HFF-Myc (cell line): ENCODE measurements at places on chromosomes 3 and 15.

DNA sequence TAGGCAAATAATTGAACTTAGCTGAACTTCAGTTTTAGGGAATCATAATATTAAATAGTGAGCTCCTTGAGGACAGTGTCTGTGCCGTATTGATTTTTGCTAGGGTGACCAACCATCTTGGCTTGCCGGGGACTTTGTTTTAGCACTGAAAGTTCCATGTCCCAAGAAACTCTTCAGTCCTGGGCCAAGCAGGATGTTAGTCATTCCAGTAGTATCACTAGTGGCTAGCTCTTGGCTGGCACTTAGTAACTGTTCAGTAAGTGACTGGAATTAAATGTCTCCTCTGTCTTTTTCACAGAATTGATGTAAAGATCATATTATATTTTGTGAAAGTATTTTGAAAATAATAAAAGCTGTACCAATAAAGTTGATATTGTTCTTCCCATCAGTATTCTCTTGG, 42.3 kb downstream of the RSRC1 start:
- DNase-seq = no peak

DNA sequence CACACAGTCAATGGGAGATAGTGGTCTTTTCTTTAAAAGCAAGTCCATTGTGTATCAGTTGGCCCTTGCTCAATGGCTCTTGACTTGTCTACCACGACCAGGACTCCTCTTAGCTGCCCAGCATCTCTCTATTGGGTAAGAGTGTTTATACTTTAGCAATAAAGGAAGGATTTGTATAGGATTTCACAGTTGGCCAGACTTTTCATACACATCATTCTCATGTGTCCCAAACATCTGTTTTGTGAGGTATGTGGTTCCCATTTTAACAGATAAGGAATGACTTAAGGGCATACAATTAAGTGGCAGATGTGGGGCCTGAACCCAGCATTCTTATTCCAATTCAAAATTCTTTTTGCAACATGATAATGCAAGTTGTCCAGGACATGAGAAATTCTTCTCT, 191.5 kb downstream of the CHST2 start:
- DNase-seq = no peak

- DNase-seq = no peak
These were observed 38.7 kb downstream of the RAB27A start for GRCh38 chr15:55250941-55251340.

GRCh38 chr3:127630811-127631714, 2.1 kb downstream of the PODXL2 start:
- no peak for DNase-seq

- DNase-seq = no peak
These were observed 68.4 kb downstream of the MGLL start for GRCh38 chr3:127753898-127754410.

GRCh38 chr15:44482090-44482489, 54.7 kb downstream of the CTDSPL2 start:
- no peak for DNase-seq

DNA sequence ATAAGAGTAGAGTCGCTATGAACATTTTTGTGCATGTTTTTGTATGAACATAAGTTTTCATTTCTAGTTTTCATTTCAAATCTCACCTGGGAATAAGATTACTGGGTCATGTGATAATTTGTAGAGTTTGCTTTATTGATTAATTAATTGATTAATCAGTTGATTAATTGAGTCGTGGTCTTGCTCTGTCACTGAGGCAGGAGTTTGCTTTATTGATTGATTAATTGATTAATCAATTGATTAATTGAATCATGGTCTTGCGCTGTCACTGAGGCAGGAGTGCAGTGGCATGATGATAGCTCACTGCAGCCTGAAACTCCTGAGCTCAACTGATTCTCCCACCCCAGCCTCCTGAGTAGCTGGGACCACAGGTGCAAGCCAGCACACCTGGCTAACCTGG, 111.6 kb downstream of the TCF12 start:
- DNase-seq = no peak

GRCh38 chr3:194187233-194187944, 51.4 kb downstream of the HES1 start:
- no peak for DNase-seq

- DNase-seq = no peak
These were observed 67.9 kb downstream of the UNC13C start for GRCh38 chr15:54046093-54046492.

- DNase-seq = no peak
These were observed 7.3 kb downstream of the B3GNT5 start for GRCh38 chr3:183260167-183260904.

- DNase-seq = no peak
These were observed 85.0 kb downstream of the CLSTN2 start for GRCh38 chr3:140019946-140020345.

DNA sequence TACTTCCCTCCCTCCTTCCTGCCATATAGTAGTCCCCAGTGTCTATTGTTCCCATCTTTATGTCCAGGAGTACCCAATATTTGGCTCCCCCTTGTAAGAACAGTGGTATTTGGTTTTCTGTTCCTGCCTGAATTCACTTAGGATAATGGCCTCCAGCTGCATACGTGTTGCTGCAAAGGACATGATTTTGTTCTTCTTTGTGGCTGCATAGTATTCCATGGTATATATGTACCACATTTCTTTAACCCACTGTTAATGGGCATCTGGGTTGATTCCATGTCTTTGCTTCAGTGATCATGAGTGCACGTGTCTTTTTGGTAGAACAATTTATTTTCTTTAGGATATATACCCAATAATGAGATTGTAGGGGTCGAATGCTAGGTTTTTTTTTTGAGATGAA, 19.3 kb downstream of the SPRED1 start:
- DNase-seq = no peak

DNA sequence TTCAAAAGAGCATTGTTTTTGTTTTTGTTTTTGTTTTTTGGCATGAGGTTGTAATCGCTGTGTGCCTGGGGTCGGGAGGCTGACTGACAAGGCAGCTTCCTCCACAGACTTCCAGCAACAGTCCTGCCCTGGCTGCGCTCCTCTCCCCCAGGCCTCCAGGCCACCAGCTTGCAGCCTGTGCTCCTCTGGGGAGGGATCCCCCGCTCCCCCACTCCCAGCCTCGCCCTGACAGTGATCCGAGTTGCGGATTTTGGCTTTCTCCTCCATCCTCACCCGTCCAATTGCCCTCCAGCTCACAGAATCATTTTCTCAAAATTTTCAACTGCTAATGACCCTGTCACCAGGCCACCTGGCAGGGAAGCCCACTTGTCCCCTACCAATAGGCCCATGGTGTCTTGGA, 36.5 kb upstream of the PCSK6 start:
- no peak for DNase-seq

GRCh38 chr3:195828762-195829161, 17.0 kb upstream of the MUC4 start:
- DNase-seq = no peak

DNA sequence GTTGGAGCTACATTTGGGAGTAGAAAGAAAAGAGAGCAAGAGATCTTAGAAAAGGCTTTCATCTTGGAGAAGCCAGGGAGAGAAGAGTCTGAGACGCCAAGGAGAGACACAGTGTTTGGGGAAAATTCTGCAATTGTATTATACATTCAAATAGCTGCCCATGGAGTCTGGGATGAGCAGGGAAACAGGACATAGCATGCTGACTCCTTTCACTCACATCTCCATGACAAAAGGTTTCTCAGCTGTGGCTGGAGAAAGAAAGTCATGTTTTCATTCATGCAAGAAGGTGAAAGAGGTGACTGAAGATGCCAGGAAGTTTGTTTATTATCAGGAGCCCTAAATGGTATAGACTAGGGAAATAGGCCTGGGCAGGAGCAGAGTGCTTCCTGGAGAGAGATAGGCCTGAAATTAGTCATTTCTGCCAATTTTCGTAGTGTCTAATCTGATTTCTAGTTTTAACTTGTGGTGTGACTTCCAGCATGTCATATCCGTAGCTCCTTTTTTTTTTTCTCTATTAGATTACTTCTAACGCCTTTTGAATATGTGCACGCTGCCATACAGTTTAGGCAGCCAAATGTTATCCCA, 34.1 kb downstream of the ACP3 start:
- DNase-seq = no peak

DNA sequence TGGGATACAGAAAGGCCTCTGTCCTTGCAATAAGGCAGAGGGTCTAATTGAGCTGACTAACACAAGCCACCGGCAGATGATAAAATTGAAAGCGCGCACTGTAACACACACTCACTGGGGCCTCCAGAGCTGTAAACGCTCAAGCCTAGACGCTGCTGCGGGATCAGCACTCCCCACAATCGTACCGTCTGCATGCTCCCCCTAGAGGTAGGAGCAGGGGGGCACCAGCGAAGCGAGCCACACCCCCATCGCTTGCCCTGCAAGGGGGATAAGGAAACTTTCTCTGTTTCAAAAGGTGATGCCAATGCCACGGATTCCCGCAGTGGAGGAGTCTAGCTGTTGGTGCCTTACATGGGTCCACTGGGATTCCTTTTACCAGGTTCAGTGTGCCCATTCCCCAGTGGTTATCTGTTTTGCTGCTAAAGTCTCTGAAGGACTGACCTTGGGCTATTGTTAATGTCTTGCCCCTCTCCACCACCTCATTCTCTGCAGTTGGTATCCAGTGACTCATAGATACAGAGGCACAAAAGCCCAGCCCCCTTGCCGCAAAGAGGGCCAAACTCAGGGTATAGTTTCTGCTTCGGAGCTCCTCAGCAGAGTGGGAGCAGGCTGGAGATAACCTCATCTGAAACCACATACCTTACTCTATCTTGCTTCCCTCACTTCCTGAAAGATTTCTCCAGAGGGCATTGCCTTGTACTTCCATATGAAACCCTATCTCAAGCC, 139.3 kb upstream of the KBTBD8 start:
- no peak for DNase-seq

- peak; percentile 35 for DNase-seq
These were observed 93.4 kb upstream of the CTDSPL start for GRCh38 chr3:37768107-37768809.

DNA sequence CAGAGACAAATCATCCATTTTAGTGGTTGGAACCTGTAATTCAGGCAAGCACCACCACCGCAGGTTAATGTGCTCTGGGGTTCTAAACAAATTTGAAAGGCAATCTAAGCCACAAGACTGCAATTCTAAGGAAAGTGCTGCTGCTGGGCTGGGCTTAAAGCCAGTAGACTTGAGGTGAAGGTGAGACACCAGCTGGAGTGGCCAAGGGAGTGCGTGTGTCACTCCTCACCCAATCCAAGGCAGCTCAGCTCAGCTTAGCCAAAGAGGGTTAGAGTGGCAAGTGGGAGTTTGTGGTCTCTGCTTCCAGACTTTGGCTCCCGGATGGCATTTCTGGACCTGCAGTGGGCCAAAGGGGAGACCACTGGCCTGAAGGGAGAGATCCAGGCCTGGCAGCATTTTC, 1655.6 kb downstream of the SI start:
- no peak for DNase-seq

- no peak for DNase-seq
These were observed 265.9 kb downstream of the SHQ1 start for GRCh38 chr3:72582211-72582878.
